ENCODE measurements at places on chromosomes 7 and 10.

DNA sequence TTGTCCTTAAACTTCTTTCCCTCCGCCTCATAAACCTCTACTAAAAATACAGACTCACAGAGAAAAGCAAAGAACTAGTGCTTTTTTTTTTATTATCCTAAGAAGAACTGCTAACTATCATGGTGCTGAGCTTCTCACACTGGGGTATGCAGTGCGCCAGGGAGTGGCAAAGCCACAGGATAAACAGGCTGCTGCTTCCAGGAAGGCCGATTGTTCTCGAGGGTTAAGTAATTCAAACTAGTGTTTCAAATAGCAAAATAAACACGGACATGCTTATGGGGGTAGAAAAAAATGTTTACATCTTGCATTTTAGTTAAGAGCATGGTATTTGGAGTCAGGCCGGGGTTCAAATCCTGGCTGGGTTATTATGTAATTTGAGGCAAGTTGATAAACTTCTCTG is 157.0 kb downstream of the TAX1BP1 start:
- DNase-seq: peak; percentile 17

- peak; percentile 22 for DNase-seq
Measured at GRCh38 chr7:87506246-87507180, 31.0 kb upstream of the ABCB4 start.

- DNase-seq: no peak
Measured at GRCh38 chr10:132664407-132664806, 121.5 kb downstream of the NKX6-2 start.

DNA sequence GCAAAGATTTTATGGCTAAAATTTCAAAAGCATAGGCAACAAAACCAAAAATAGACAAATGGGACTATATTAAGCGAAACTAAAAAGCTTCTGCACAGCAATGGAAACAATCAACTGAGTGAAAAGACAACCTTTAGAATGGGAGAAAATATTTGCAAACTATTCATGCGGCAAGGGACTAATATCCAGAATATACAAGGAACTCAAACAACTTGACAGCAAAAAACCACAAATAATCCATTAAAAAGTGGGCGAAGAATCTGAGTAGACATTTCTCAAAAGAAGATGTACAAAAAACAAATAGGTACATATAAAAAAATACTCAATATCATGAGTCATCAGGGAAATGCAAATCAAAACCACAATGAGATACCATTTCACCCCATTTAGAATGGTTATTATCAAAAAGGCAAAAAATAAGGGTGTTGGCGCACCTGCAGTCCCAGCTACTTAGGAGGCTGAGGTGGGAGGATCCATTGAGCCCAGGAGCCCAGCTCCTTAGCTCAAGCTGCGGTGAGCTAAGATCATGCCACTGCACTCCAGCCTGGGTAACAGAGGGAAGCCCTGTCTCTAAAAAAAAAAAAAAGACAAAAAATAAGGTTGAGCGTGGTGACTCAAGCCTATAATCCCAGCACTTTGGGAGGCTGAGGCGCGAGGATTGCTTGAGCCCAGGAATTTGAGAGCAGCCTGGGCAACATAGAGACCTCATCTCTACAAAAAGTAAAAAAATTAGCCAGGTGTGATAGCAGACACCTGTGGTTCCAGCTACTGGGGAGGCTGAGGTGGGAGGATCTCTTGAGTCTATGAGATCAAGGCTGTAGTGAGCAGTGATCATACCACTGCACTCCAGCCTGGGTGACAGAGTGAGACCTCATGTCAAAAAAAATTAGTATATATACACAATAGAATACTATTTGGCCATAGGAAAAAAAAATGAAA is 4.2 kb upstream of the CCM2 start:
- DNase-seq: no peak

DNA sequence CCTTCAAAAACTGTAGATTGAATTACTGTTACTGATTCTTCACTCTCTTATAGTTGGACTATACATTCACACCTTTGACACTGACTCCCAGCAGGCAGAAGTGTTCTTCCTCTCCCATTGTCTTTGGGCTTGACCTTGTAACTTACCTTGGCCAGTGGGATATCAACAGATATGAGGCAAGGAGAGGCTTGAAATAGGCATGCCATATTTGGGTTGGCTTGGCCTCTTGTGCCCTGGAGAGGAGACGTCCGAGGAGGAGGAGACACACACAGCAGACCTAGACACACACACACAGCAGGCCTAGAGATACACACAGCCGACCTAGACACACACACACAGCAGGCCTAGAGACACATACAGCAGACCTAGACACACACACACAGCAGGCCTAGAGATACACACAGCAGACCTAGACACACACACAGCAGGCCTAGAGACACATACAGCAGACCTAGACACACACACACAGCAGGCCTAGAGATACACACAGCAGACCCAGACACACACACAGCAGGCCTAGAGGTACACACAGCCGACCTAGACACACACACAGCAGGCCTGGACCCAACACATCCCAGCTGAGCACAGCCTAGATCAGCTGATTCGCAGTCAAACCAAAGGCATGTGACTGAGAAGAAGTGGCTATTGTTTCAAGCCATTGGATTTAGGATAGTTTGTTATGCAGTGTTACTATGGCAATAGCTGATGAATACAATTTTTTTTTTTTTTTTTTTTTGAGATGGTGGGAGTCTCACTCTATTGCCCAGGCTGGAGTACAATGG is 12.5 kb upstream of the GNA12 start:
- no peak for DNase-seq

DNA sequence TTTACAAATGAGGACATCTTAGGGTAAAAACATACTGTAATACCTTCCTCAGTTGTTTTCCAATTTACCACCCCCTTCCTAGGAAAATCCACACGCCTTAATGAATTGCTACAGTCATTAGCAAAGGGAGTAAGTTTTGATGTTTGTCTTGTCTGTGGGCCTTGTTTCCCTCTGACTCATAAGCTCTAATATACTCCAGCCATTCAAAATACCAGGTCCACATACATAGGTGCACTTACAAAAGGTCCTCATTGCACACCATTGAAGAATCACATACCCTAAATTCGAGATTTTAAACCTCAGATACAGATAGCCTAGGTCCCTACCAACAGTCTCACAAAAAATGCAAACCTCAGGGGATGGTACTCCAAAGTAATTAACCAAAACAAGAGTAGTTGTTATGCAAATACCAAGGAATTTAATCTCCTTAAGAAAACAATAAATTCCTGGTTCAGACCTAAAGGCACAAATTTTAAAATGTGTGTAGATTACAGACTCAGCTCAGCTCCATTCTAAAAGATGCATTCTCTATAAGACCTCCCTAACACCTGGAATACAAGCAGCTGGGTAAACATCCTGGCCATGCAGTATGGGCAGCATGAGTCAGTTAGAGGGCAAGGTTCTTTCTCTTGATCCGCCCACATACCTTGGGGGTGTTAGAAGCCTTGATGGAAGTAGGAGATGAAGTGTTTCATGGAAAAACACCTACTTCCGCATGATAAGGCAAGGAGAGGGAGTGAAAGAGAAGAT is 3.0 kb upstream of the LIPK start:
- peak; percentile 86 for DNase-seq

DNA sequence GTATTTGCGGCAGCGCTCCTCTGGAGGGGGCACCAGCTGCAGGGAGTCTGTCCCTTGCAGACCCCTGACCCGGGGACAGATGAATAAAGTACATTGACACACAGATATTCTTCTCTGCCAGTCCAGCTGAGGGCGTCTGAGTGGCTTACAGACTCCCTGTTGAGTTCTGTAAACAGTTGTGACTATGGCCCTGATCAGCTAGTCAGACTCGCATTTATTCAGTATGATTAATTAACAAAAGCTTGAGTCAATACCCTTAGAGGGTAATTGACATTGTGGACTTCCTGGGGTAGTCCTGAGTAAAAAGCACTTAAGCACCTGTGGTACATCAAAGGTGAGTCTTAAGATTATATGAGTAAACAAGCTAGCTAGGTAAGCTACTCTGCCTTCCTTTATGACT is 21.0 kb downstream of the ANKRD30A start:
- no peak for DNase-seq

DNA sequence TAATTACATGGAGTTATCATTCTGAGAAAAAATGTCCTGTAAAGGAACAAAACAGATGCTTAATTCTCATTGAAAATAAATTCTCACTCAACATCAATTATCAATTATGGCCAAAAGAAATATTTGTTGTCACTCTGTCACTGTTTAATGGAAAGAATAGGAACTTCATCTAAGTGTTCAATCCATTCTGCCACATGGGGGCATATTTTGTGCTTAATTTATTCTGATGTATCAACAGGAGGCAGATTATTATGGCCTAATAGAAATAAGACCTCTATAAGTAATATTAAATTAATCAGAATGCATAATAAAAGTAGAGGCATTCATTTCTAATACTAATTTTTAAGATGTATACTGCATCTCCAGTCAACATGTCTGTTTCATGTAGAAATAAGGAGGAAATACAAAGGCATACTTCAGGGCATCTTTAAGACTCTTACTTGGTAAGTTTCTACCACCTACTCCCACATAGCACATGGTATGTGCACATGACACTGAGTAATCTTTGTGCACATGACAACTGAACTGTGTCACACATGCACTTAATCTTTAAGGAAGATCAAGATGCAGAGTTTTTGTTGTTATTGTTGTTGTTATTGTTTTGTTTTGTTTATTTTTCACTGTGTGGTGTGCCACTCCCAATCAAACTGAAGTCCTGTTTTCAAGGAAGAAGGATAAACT is 420.4 kb upstream of the SEMA3A start:
- no peak for DNase-seq

DNA sequence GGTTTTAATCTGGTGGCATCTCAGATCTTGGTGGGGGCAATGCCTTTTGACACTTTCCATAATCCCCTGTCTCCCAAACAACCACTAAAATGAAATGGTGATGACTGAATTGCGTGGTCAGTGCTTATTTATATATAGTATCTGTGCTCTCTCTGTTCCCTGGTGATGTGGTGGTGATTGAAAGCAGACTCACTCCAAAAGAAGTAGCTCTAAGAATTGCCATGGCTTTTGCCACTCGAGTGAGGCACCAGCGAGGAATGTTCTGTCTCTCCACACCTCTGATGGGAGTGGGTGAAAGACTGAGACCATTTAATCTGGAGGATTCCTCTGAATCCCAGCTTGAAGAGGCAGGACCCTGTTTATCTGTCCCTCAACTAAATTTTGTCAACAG is 2.8 kb downstream of the DUSP5 start:
- DNase-seq: peak; percentile 78

GRCh38 chr7:111558991-111559390 is 3.3 kb downstream of the IMMP2L start:
- DNase-seq: no peak

DNA sequence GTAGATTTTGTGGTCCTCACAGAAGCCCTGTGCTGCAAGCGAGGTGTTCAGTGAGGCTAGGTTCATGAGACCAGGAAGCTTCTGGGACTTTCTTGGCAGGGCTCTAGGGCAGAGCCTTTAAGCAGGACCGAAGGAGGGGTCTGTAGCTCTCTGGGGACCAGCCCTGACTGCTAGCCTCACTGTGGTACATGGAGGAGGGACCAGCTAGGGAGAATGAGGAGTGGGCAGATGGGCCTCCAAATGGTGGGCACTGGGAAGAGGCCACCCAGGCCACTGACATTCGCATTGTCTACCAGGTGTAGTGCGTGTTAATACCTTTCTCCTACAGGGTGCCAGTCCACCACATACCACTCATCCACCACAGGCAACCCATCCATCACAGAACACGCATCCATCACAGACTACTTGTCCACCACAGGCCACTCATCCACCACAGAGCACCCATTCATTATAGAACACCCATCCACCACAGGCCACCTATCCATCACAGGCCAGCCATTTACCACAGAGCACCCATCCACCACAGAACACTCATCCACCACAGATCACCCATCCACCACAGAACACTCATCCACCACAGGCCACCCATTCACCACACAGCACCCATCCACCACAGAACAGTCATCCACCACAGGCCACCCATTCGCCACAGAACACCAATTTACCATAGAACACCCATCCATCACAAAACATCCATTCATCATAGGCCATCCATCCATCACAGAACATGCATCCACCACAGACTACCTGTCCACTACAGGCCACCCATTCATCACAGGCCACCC is 31.6 kb upstream of the ZNF488 start:
- peak; percentile 33 for DNase-seq

DNA sequence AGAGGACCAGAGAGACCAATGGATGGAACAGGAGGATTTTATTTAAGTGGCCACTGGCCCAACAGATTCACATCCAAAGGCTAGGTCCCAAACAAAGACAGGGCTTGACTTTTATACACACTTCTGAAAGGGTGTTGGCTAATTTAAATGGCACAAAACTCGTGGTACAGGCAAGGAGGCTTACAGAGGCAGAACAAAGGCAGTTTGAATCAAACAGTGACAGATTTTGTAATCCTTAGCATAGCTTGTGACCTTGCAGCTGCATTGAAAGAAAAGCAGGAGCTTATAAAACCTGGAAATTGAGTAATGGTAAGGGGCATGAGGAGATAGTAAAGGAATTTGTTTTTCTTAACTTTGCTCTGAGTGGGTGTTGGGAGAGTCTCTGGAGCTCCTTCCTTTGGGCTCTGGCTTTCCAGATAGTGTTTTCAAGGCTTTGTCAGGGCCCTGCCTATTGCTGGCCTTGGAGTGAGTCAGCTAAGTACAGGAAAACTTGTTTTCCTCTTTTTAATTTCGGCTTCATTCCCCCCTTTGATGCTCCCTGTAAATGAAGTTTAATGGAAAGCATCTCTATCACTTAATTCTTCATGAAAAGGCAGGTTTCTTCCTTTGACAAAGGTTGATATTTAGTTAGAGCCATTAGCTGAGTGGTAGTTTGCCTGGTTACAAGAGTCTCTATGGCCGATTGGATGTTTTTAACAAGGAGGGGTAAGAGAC is 96.9 kb downstream of the TRIM24 start:
- no peak for DNase-seq

DNA sequence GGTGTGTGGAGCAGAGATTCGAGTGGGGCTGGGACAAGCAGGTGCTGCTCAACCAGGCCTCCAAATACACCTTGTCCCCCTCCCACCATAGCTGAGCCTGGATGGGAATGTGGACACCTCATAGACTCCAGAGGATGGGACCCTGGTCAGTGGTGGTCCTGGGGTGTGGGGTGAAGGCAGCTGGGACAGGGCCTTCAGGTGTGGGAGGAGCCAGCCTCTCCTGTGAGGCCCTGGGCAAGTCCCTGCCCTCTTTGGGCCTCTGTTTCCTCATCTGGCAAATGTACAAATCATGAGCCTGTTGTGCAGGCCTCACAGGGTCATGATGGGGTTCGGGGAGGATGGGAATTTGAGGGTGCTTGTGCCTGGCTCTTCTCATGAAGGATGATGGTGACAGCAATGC is 362.9 kb upstream of the NUPR2 start:
- DNase-seq: no peak
